ENCODE measurements at places on chromosomes 16 and 17. TPM values are rescaled to one million over a fixed set of nuclear protein-coding genes. Genes with fewer than 3 reads are reported as not detected.

RCVRN gene
- 0.24 TPM for total RNA-seq

CES4A gene
- total RNA-seq = 7.8 TPM

SKAP1 gene
- total RNA-seq = not detected

UTS2R gene
- 16.9 TPM for total RNA-seq

DNA sequence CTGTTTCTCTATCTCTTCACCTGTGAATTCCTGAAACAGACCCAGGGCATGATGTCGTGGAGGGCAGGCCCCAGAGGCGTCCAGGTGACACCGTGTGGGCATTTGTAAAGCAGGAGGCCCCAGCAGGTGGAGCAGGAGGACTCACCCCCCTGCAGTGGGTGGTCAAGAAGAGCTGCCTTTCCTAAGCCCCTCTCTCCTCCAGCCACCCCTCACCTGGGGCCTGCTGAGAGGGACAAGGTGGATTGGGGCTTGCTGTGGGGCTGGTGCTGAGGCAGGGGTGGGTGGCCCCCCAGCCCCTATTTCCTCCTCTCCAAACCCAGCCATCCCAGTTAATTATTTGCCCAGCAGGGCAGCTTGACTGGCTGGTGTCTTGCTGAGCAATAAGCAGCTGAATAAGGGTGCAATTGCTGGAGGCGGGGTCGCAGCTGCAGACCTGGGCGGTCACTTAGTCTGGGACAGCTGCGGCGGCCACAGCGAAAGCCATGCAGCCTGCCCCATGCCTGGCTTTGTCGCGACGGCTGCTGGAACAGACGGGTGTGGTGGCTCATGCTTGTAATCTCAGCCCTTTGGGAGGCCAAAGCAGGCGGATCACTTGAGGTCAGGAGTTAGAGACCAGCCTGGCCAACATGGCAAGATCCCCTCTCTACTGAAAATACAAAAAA, 56.4 kb downstream of the JPH3 start:
- DNase-seq = no peak

DNA sequence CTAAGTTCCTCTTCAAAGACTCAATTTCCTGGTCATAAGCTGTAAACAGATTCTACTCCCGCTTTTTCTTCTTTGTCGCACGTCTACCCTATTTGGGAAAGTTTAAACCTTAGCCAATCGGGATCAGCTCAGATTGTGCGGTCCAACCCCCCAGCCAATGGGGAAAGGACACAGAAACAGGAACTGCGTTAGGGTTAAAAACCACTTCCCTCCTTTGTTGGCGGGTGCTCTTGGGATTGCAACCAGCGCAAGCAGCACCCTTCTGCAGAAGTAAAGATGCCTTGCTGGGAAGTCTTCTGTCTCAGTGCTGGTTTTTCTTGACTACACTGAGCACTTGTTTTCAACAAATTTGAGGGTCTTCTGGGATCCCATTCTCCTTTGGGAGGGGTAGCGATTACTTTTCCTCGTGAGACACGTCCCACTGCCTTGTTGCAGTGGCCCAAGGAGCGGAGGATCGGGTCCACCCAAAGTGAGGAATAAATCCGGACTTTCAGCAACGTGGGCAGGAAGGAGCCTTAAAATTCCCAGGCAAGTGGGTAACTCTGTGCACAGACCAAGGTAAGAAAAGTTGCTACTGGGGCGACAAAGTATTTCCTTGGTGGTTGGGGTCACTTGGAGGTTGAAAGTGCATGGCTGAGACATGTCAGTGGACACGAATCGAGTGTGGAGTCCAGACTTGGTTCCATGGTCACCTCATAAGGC, 1.0 kb upstream of the YPEL3 start:
- no peak for DNase-seq

DNA sequence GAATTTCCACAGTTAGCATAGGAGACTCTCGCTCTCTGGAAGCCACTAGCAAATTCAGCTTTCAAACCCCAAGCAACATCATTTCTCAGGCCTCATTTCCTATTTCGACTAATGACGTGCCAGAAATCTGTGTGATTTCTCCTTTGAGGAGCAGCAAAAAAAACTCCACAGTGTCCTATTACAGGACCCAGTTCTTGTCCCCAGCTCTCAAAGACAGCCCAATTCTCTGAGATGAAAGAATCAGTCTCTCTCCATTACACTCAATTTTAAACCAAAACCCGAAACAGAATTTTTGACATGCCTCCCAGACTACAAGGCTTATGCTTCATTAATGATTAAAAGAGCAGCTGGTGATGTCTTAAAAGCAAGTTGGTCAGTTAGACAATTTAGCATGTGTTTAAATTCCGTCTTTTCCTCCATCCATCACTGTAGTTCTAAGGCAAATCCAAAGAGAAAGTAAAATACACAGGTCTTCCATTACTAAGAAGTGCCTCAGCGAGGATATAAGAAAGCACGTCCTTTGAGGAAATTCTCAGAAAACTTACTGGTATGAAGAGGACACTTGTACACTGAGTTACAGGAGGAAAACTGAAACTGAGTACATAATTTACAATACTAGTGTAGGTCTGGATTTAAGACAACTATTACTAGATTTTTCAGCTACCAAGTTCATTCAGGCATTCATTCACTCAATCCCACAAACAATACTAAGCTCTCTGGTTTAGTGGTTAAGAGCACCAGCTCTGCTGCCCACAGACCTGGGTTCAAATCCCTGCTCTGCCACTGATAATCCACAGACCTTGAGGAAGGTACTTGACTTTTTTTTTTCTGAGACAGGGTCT, 12.5 kb downstream of the TOM1L2 start:
- no peak for DNase-seq

DNA sequence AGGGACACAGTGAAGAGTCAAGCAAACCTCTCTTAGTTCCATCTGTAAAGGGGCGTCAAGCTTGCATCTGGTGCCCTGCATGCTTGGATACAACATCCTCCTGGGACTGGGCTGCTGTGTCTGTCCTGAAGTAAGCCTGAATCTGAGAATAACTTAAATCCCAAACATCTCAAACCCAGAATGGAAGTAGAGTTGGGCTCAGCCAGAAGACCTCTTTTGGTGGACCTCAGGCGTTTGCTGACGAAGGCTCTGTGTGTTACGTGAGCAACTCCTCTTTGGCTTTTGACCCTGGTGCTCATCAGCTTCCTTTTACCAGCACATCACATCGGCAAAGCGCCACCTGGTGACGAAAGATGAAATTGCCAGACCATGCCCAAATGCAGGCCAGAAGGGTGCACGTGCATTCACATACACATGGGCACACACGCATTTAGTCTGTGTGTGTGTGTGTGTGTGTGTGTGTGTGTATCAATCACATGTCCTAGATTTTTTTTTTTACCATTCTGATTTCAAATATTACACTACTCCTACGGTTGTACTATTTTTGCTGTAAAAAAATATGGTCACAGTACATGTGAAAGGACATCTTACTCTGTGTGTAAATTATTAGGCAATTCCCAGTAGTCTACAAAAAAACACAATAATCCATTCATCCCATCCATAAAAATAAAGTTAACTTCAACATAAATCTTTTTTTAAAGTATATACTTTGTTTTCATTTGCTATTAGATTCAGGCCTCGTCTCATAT, 41.1 kb upstream of the FOXJ1 start:
- peak; percentile 94 for DNase-seq

- no peak for DNase-seq
Measured at GRCh38 chr17:4527566-4528125, 27.5 kb downstream of the MYBBP1A start.

GRCh38 chr17:67800495-67800928, 24.8 kb upstream of the BPTF start:
- peak; percentile 82 for DNase-seq

DNA sequence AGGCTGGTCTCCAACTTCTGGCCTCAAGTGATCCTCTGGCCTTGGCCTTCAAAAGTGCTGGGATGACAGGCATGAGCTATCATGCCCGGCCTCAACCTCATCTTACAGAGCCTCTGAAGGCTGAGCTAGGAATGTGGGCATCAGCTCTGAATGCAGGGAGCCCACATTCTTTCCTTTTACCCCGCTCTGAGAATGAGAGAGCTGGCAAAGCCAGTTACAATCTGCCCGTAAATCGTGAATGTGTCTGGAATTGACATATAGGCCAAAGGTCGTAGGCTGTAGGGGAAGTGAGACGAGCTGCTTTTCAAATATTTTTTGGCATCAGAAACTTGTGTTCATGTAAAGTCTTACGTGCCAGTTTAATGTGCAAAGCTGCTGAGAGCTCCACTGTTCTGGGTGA, 4.5 kb downstream of the TMEM238L start:
- no peak for DNase-seq

DNA sequence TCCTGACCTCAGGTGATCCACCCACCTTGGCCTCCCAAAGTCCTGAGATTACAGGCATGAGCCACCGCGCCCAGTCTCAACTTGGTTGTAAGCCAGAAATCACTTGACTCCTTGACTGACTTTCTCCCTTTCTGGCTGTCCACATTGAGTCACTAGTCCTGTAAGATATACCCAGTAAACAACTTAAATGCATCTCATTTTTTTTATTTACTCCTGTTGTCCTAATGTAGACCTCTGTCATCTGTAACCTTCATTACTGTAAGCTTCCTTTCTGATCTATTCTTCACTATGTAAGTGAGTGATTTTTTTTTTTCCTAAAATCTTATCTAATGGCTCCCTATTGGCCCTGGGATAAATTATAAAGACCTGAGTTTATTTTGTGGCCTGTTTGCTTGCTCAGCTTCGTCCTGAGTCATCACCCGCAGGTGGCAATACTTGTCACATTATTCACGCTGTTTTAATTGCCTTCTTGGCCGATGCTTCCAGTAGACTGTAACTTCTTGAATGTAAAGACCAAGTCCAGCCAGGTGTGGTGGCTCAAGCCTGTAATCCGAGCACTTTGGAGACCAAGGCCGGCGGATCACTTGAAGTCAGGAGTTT, 41.0 kb downstream of the PAFAH1B1 start:
- no peak for DNase-seq

- DNase-seq = no peak
Measured at GRCh38 chr17:13787636-13788035, 185.9 kb upstream of the HS3ST3A1 start.

DNA sequence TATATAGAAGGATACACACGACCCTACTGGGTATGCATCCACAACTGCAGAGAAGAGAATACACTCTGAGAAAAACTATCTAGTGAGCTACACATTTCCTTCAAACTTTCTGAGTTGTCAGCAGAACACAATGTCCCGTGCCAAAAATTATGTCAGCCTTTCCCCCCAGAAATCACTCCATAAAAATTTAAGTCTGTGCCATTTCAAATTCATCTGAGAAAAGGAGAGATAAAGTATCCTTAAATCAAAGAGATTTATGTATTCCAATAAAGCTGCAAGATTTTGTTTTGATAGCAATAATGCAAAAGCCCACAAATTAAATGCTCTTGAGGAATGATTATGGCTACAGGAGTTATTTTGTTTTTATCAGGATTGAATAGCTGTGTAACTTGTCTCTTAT, 760.1 kb downstream of the CDH11 start:
- no peak for DNase-seq

DNA sequence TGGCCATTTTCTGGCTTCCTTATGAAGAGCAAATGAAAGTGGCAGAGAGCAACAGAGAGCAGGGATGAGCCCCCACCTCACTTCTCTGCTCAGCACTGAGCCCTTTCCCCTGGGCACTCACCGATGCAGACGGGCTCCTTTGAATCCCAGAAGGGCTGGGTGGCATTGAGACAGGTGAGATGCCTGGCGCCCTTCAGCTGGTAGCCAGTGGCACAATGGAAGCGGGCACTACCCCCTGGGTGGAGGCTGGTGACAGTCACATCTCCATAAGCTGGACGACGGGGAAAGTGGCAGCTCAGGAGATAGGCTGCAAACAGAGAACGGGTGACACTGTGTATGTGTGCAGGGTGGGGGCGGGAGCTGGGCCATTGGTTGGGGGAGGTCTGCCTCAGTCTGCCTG, 12.5 kb upstream of the PHF12 start:
- DNase-seq = no peak

DNA sequence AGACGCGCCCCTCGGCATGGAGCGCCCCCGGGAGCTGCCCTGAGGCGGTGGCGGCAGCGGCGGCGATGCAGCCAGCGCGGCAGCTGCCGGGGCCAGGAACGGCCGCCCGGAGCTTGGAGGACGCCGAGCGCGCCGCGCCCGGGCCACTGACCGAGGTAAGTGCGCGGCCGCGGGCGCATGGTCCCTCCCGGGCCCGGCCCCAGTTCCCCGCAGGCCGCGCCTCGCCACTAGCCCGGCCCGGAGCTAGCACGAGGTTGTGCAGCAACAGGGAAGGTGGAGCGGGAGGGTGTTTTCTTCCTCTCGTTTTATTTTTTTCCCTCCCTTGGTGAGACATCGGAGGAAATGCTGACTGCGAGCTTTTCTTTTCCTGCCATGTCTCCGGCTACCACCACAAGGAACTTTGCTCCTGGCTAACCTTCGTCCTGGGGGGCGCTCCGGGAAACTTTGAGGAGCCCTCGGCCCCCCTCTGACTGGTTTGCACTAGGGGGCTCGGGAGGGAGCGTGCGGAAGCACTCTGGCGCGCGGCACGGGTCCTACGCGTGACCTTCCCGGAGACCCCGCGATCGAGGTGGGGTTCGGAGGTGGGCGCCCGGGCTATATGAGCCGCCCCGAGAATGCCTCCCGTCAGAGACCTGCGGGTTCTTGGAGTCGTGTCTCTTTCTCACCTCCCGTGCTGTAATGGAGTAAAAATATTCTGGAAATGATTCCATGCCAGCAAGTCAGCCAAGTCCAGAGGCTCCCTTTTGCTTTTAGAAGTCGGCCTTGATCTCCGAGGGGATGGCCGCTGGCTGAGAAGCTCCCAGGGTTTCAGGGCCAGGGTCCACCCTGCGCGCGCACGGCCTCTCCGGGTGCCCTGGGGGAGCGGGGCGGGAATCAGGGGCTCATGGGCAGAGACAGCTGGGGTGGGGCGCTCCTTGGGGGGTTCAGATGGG, 868 bp downstream of the KCNJ12 start:
- DNase-seq = no peak

DNA sequence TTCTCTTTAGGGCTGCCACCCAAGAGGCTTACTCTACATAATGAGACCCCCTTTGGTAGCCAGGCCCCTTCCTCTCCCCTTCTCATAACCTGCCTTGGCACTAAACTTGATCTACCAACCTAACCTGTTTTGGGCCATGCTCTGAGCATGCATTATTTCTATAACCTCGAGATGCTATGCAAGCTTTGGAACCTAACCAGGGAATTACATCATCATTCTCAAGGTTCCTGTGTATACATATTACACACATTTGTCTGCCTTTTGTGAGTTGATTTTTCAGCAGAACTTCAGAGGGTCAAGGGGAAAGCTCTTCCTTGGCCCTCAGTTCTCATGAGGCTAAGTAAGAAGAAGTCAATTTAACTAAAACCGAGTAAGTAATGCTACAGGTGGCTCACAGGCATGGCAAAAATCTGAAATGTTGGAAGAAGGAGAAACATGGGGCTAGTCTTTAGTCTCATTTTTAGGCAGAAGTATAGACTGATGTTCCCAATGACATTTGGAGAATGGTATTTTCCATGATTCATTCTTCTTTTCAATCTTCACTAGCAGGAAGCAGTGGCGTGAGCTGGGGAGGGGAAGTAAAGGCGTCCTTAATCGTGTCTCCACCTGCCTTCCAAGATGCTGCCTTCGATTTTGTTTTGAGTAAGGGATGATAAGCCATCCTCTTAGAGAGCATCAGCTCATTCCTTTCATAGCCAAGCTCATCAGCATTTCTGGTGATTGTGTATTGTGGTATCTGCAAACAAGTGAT, 308.4 kb downstream of the ABCC12 start:
- DNase-seq = no peak
